ENCODE measurements at places on chromosomes 1 and 21. TPM values are rescaled to one million over a fixed set of nuclear protein-coding genes. Genes with fewer than 3 reads are reported as not detected.

MRAP gene
- total RNA-seq = not detected

RHEX gene
- not detected for total RNA-seq

FCRL6 gene
- total RNA-seq = not detected

KRTAP19-3 gene
- total RNA-seq = not detected

- DNase-seq = no peak
These were observed 6.8 kb upstream of the OTUD7B start for GRCh38 chr1:150017206-150017750.

DNA sequence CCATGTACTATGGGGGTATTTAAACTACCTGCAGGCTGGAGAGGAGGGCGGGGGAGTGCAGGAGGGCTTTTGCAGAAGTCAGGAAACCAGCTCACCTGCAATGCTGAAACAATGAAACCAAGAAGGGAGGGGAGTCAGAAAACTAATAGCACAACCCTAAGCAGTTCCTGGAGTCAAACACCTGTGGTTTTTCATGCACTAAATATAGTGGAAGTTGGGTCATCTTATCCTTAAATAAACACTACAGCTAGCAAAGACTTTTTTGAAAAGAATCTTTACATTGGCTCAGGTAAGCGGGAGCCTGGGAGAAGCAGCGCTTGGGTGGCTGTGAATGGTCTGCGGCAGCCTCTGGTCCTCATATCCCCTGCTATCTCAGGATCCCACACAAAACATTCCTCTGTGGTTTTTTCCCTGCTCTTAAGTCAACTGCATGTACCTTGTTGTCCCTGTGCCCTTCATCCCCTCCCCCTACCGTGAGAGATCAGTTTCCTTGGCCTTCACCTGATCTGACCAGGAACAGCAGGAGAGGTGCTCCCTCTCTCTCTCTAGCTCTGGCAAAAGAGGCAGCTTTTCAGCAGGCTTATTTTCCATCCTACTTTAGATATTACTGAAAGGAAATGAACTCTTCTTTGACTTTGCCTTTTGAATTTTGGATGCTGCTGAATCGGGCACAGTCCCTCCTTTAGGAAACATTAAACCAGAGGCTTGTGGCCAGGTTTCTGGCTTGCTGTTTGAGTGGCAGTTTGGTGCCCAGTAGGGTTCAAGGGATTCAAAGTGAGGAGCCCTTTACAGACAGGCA is 26.6 kb downstream of the TENT5C start:
- no peak for DNase-seq

GRCh38 chr1:226569879-226570547 is 21.4 kb downstream of the STUM start:
- DNase-seq = peak; percentile 30

DNA sequence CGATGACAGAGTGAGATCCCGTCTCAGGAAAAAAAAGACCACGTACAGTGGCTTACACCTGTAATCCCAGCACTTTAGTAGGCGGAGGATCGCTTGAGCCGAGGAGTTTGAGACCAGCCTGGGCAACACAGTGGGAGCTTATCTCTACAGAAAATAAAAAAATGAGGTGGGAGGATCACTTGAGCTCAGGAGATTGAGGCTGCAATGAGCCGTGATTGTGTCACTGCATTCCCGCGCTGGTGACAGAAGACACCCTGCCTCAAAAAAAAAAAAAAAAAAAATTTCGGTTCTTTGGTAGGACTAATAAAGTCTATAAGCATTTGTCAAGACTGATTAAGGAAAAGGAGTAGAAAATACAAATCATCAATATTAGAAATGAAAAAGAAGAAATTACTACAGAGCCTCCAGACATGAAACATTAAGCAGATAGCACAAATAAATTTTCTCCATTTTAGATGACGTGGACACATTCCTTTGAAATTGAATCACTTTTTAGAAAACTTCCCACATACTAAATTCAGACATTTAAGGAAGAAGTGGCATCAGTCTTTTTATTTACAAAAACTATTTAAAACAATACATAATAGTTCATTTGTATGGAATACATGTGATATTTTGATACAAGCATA is 30.4 kb downstream of the MORC3 start:
- peak; percentile 39 for DNase-seq

Measured in Daoy (cell line).